Stimulated activated CD4-positive, alpha-beta T cell treated with anti-CD3 and anti-CD28 coated beads, Interleukin-1b, Interleukin-23, amount 100 ng/mL, for 1 hour (primary cell): ENCODE measurements at places on chromosomes 7 and 10.

DNA sequence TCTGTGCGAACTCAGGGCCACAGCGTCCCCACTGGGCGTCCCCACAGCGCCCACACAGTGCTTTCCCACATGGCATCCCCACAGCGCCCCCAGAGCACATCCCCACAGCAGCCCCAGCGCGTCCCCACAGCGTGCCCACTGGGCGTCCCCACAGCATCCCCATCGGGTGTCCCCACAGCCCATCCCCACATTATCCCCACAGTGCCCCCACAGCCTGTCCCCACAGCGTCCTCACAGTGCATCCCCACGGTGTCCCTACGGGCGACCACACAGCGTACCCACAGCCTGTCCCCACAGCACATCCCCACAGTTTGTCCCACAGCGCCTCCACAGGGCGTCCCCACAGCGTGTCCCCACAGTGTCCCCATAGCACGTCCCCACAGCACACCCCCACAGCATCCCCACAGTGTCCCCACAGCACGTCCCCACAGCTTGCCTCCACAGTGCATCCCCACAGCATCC, 131.6 kb downstream of the ACTR3B start:
- DNase-seq: no peak

- DNase-seq: no peak
Observed at GRCh38 chr10:5416981-5417380, 4.6 kb downstream of the NET1 start.

GRCh38 chr7:117098457-117098856, 145.2 kb downstream of the ST7 start:
- no peak for DNase-seq

GRCh38 chr10:112365014-112365432, 8.9 kb upstream of the ACSL5 start:
- no peak for DNase-seq

DNA sequence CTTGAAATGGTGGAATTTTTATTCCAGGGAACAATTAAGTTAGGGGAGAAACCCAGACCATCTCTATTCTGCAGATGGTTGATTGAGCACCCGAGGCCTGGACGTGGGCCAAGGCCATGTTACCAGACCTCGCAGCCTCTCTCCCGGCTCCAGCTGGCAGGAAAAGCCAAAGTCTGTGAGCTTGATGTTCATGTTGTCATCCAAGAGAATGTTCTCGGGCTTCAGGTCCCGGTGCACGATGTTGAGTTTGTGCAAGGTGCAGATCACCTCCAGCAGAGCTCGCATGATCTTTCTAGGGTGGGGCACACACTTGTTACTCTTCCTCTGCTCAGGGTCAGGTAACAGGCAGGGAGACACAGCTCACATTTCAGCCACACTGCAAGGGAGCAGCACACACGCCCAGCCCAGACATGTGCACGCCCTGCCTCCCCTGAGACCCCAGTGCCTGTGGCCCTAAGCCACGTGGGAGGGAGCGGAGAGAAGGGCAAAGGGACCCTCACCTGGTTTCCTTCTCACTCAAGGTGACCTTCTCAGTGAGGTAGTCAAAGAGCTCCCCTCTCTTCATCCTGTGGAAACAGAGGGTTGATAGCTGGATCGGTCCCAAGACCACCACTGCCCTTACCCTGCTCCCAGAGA, 9.5 kb downstream of the PHKG1 start:
- DNase-seq: no peak

DNA sequence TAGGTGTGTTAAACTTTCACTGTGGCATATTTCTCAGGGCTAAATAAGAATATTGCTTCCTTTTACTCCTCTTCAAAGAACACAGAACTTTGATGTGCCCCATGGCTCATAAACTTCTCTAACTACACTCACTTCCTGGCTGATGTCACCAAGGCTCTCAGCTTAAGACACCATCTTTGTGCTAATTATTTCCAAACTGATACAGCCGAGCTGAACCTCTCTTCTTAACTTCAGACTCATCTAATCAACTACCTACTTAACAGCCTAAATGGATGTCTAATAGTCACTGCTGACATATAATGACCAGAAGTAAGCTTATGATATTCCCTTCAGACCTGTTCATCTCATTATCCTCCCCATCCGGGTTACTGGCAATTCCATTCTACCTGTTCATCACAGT, 3.6 kb downstream of the C10orf67 start:
- DNase-seq: no peak

GRCh38 chr10:70283071-70283444, 746 bp downstream of the NPFFR1 start:
- no peak for DNase-seq

GRCh38 chr7:138460176-138460648, at the start of gene TRIM24:
TRIM24 (plus strand) TSS chr7:138460259; CDS start chr7:138460549, 290 bp downstream.
- DNase-seq: no peak

GRCh38 chr10:122822973-122823690, 22.5 kb downstream of the CUZD1 start:
- DNase-seq: no peak

GRCh38 chr10:86001521-86001920, 365.1 kb downstream of the GRID1 start:
- no peak for DNase-seq

GRCh38 chr7:12765431-12766100, 78.1 kb downstream of the ARL4A start:
- no peak for DNase-seq

DNA sequence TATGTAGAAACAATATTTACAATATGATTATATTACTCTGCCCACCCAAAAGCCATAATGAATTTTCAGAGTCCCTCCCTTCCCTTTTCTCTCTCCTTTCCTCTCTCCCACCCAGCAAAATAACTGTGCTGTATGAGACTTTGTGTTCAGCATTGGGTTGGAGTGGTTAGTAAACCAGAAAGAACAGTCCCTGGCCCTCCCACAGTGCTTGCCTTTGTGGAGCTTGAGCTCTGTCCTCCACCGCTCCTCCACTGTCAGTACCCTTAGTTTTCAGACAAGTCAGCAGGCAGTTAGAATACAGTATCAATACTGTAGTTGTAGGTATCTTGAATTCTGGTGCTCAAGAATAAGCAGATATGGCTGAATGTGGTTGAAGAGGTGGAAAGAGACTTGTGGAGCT, 92.7 kb downstream of the CDK14 start:
- DNase-seq: no peak

DNA sequence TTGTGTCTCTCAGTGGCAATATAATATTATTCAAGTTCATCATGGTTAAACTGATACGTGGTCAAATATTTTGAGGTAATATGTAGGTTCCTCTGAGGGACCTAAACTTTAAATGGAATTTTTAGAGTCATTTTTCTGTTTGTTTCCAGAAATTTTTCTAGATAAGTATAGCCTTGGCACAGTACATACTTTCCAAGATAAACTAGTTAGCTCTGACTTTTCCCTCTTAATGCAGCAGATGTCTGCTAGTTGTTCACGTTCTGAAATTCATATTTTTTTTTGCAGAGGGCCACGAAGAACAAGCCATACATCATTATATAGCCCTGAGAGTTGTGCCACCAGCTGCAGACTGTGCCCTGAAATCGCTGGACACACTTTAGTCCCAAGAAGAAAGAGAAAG, 61.6 kb downstream of the A1CF start:
- no peak for DNase-seq

DNA sequence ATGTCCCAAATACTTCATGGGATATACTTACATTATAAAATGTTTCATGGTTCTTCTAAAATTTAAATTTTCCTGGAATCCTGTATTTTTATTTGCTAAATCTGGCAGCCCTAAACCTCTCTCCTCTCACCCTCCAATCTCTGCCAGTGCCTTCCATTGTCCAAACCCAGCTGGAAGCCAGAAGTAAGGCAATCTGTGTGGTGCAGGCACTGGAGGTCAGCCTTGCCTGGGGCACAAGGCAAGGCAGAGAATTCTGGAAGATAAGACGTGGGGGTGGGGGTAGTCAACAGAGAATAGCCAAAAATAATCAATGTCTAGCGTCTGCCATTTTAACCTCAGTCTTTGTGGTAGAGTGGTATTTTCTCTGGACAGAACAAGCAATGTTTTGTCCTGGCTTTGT, 381.7 kb downstream of the GPAM start:
- no peak for DNase-seq

- DNase-seq: peak; percentile 24
Observed at GRCh38 chr10:103193107-103193819, at the start of gene NT5C2. NT5C2 (minus strand) TSS chr10:103193272; CDS start chr10:103174958, 18,314 bp downstream.

DNA sequence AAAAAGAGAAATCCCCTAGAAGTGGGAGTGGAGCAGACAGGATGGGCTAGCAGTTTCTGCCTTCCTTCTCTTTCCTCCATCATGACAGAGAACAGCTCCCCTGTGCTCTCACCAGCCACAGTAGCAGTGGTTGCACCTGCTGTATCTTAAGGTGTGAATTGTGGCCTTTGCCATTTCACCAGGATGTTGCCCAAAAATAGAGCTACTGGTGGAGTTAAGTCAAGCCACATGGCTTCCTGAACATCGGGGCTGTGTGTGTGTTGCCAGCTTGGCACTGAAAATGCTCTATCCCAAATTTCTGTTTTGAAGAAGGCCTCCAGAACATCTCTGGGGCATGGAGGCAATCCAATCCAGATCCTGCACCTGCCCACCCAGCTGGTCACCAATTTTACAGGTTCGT, 348.7 kb downstream of the EXOC4 start:
- DNase-seq: no peak

DNA sequence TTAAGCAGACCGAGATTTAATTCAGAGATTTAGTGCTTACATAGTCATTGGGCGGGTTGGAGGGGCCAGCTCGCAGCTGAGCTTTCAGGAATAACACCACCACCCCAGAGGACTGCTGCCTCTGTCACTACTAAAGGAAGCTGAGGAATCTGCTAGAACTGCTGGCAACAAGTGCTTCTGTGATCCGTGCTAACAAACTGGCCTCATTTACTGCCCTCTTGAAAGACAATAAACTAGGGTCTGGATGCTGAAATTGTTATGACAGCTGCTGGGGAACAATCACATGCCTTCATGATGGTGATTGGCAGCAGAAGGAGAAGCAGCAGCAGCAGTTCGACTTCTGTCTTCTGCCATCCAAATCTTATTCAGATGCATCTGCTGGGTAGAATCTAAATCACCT, 285.5 kb upstream of the TAC1 start:
- no peak for DNase-seq
